Body of pancreas (tissue), 4 donors: ENCODE measurements at places on chromosomes 4 and X.
A peak's percentile ranks its signal among the peaks of the same experiment; 100 is the strongest.

- no peak overlapping the region for H3K4me3 ChIP-seq
- DNase-seq = peak; percentile 73
- H3K4me1 ChIP-seq = no peaks in the 10 kb centered on the region
- H3K27ac ChIP-seq = no peak overlapping the region
- H3K36me3 ChIP-seq = no peaks in the 10 kb centered on the region
- H3K27me3 ChIP-seq = no peaks in the 10 kb centered on the region
These were observed 11.7 kb upstream of the GAGE10 start for GRCh38 chrX:49291615-49292337.

- H3K27ac ChIP-seq = no peak overlapping the region
- no peaks in the 10 kb centered on the region for H3K27me3 ChIP-seq
- H3K36me3 ChIP-seq = no peaks in the 10 kb centered on the region
- peaks cover 8% of the 10 kb centered on the region for H3K4me1 ChIP-seq
These were observed 1.8 kb downstream of the MAOB start for GRCh38 chrX:43880425-43880824.

- no peaks in the 10 kb centered on the region for H3K4me1 ChIP-seq
- no peak overlapping the region for H3K4me3 ChIP-seq
- no peaks in the 10 kb centered on the region for H3K36me3 ChIP-seq
- no peak for DNase-seq
- no peak overlapping the region for H3K27ac ChIP-seq
These were observed 29.3 kb upstream of the CBR4 start for GRCh38 chr4:169039251-169039954.

- no peaks in the 10 kb centered on the region for H3K27me3 ChIP-seq
- H3K36me3 ChIP-seq = no peaks in the 10 kb centered on the region
- H3K4me1 ChIP-seq = peaks cover 6% of the 10 kb centered on the region
- no peak overlapping the region for H3K4me3 ChIP-seq
- no peak overlapping the region for H3K27ac ChIP-seq
These were observed 90.3 kb upstream of the TMEM150C start for GRCh38 chr4:82652062-82652461.

GRCh38 chr4:130393231-130393630 lies 1297.3 kb downstream of the C4orf33 start:
- H3K4me3 ChIP-seq = no peak overlapping the region
- no peaks in the 10 kb centered on the region for H3K27me3 ChIP-seq
- H3K27ac ChIP-seq = no peak overlapping the region

DNA sequence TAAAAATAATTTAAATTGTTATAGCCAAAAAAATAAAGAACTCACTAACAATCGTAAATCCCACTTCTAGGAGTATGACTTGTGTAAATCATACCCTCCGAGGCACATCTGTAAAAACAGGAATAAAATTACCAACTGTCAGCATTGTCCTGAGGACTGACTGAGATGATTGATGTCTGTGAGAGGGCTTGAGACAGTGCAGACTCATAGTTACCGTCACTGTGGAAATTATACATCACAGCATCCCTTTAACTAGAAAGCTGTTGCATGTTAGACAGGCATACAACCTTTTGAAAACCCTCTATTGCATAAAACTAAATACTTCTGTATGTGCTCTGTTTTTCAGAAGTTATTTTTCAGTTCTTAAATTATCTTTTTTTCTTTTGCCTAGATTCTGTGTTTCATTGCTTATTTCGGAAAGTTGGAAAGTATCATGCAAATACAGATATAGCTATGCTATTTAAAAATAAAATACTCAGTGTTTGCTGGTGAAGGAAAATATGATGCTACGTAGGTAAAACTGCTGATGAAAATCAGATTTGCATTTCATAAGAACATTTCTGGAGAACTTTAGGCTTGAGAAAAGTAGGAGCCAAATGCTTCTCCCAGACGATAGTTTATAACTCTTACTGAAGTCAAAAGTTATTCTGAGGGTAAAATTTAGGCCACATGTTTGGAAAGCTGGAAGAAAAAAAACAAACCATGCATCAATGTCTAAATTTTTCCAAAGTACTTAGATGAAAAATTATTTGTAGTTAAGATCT lies 13.6 kb upstream of the RBPJ start:
- no peaks in the 10 kb centered on the region for H3K27me3 ChIP-seq
- H3K4me3 ChIP-seq = no peak overlapping the region
- DNase-seq = no peak
- no peaks in the 10 kb centered on the region for H3K36me3 ChIP-seq
- H3K4me1 ChIP-seq = no peaks in the 10 kb centered on the region

DNA sequence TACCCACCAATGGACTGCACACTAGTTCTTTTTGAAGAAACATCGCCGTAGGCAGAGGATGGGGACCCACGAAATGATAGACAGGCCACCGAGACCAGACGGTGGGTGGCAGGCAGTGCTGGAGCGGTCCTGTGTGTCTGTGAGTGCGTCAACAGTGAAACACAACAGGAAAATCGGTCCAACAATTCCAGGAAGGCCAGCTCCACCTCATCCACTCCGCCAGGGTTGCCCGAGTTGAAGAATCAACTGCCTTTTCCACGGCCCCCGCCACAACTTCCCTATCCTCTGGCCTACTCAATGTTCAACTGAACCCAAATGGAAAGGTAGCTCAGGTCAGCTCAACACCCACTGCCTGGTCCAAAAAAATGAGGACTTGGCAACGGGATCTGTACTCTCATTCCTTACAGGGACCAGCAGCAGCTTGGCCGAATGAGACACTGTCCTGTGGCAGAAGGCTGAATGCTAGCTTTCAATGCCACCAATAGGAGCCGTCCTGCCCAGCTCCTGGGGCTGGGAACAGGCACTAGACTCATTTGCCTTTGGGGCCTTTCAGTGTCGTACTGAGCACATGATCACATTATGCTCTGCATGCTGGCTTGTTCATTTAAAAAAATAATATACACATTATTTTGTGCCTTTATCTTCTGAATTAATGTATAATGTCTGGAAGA lies 43.5 kb downstream of the MID1 start:
- no peaks in the 10 kb centered on the region for H3K27me3 ChIP-seq
- no peaks in the 10 kb centered on the region for H3K36me3 ChIP-seq
- no peak overlapping the region for H3K4me3 ChIP-seq
- no peak for DNase-seq
- H3K27ac ChIP-seq = no peak overlapping the region

- no peak overlapping the region for H3K4me3 ChIP-seq
- no peak overlapping the region for H3K27ac ChIP-seq
- H3K27me3 ChIP-seq = no peaks in the 10 kb centered on the region
These were observed 69.3 kb upstream of the PDE5A start for GRCh38 chr4:119697887-119698393.

- H3K4me3 ChIP-seq = no peak overlapping the region
- no peak overlapping the region for H3K27ac ChIP-seq
- H3K4me1 ChIP-seq = no peaks in the 10 kb centered on the region
- peak; percentile 76 for DNase-seq
These were observed 22.6 kb upstream of the RBBP7 start for GRCh38 chrX:16892504-16893362.

GRCh38 chrX:7074148-7074907 lies 73.2 kb upstream of the STS start:
- no peaks in the 10 kb centered on the region for H3K27me3 ChIP-seq
- no peak overlapping the region for H3K4me3 ChIP-seq
- H3K27ac ChIP-seq = peak overlapping the region; percentile 0
- DNase-seq = peak; percentile 12

DNA sequence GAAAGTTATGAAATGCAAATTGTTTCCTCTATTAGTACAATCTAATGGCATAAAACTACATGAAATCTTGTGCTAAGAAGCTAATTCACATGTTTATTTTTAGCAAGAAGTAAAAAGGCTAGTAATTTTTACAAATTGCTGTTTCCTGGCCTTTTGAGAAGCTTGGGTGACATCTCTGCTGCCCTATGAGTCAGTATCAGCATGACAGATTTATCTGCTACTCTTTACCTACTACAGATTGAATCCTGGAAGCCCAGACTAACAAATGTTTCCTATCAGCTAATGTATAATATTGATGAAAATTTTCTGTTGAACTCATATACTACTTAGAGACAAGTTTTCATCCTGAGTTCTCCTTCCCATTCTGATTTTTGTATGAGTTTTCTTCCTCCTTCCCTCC lies 232.4 kb downstream of the DCTD start:
- H3K36me3 ChIP-seq = no peaks in the 10 kb centered on the region
- no peaks in the 10 kb centered on the region for H3K27me3 ChIP-seq
- no peak for DNase-seq
- H3K27ac ChIP-seq = no peak overlapping the region
- H3K4me3 ChIP-seq = no peak overlapping the region
- no peaks in the 10 kb centered on the region for H3K4me1 ChIP-seq

DNA sequence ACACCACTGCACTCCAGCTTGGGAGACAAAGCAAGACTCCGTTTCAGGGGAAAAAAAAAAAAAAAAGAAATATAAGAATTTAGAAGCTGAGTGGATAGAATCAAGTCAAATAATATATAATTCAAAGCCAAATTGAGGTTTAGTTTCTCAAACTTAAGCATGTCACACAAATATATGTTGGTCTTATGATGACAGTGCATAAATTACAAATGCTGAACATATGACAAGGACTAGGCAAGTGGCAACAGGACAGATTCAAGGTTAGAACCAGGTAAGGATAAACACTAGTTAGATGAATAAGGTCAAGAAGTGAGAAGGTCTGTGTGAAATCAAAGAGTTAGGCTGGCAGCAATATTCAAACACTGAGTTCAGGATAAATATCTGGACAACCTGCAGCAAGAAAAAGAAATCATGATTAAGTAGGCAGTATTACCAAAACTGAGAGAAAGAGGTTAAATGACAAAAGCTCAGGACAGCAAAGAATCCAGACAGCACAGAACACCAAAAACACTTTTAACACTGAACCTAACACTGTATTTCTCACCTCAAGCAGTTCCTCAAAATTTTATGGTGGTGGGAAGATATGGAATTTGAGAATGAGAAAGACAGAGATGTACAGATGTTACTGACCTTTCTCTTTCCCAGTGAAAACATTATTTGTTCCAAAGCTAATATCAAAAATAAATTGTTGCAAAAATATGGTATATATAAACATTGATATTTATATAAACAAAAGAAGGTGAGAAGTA lies 45.4 kb downstream of the ANKRD17 start:
- no peaks in the 10 kb centered on the region for H3K27me3 ChIP-seq
- peaks cover 4% of the 10 kb centered on the region for H3K4me1 ChIP-seq
- no peak for DNase-seq
- H3K4me3 ChIP-seq = no peak overlapping the region
- H3K27ac ChIP-seq = no peak overlapping the region

GRCh38 chr4:140993370-140993769 lies 139.9 kb downstream of the RNF150 start:
- DNase-seq = no peak
- no peaks in the 10 kb centered on the region for H3K27me3 ChIP-seq
- H3K36me3 ChIP-seq = no peaks in the 10 kb centered on the region
- H3K4me3 ChIP-seq = no peak overlapping the region

DNA sequence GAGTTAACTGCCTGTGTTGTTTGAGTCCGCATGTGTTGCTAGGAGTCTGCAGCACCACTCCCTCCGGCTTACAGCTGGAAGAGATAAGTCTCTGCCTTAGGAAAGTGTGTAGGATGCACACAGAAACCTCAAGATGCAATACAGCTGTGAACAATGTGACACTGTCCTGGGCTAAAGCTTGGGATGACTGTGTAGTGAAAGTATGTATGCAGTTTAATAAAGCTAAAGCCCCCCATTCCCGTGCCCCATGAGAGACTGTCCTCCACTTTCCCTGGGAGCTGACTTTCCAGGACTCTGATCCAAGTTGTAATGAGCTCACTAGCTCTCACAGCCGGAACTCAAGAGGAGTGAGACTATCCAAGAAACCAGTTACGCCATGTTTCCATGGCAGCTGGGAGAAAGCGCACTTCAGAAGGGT lies 156.6 kb upstream of the FTHL17 start:
- H3K27me3 ChIP-seq = no peaks in the 10 kb centered on the region
- DNase-seq = no peak
- peaks cover 16% of the 10 kb centered on the region for H3K4me1 ChIP-seq

- no peak for DNase-seq
- H3K4me1 ChIP-seq = peaks cover 3% of the 10 kb centered on the region
- H3K27ac ChIP-seq = peak overlapping the region; percentile 61
- no peaks in the 10 kb centered on the region for H3K36me3 ChIP-seq
- no peaks in the 10 kb centered on the region for H3K27me3 ChIP-seq
- no peak overlapping the region for H3K4me3 ChIP-seq
These were observed 83.7 kb downstream of the NAT8L start for GRCh38 chr4:2142630-2143427.

GRCh38 chr4:26670903-26671537 lies 87.1 kb downstream of the TBC1D19 start:
- H3K27me3 ChIP-seq = no peaks in the 10 kb centered on the region
- no peak overlapping the region for H3K4me3 ChIP-seq
- no peak overlapping the region for H3K27ac ChIP-seq
- no peaks in the 10 kb centered on the region for H3K36me3 ChIP-seq

DNA sequence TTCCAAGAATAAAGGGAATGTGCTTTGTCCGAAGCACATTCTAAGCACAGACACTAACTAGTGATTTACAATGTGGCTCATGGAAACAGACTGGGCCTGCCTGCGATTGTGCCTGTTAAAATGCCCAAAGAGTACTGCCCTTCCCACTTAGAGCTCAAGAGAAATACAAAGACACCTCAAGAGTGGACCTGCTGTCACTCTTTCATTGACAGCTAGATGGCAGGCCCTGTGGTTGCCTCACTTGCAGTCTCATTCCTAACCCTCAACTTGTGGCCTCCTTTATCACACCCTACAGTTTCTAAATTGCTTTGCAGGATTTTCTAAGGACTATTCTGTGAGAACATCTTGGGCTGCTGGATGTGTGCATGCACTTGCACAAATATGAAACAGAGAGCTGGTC lies 331.0 kb upstream of the EMCN start:
- no peak overlapping the region for H3K4me3 ChIP-seq
- H3K27ac ChIP-seq = no peak overlapping the region
- H3K4me1 ChIP-seq = no peaks in the 10 kb centered on the region
- no peaks in the 10 kb centered on the region for H3K36me3 ChIP-seq
- no peaks in the 10 kb centered on the region for H3K27me3 ChIP-seq

DNA sequence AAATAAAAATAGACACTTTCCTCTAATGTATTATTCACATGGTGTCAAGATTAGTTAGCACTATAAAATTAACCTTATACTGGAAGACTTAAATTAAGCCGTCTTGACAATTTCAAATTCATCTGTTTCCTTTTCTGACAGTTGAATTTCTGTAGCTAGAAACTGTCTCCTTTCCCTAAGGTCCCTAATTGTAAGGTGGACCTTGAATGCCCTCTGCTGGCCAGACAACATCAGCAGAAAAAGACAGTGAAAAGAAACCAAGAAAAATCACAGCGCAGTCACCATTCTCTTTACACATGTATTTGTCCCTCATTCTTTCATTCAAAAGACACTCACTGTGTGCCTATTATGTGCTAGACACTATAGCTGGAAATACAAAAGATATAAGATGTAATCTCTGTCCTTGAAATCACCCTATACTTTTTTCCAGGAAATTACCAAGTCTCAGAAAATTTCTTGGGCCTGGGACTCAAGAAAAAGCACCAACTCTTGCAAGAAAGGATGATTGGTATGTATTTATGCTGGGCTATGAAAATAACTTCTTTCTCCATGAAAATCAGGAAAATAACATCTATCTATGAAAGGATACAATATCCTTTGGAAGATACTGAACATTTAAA lies 32.7 kb upstream of the AMBN start:
- H3K4me3 ChIP-seq = no peak overlapping the region
- no peak overlapping the region for H3K27ac ChIP-seq
- no peaks in the 10 kb centered on the region for H3K36me3 ChIP-seq
- no peaks in the 10 kb centered on the region for H3K27me3 ChIP-seq
- no peaks in the 10 kb centered on the region for H3K4me1 ChIP-seq
- peak; percentile 66 for DNase-seq
